ENCODE measurements at places on chromosomes 5 and 9. TPM values are rescaled to one million over a fixed set of nuclear protein-coding genes. Genes with fewer than 3 reads are reported as not detected.

Gene MARVELD2
- 0.21 TPM for total RNA-seq

Gene FIBCD1
- total RNA-seq = 9.0 TPM

- peak; percentile 87 for DNase-seq
Observed at GRCh38 chr9:115590011-115590410, 472.1 kb upstream of the TNC start.

DNA sequence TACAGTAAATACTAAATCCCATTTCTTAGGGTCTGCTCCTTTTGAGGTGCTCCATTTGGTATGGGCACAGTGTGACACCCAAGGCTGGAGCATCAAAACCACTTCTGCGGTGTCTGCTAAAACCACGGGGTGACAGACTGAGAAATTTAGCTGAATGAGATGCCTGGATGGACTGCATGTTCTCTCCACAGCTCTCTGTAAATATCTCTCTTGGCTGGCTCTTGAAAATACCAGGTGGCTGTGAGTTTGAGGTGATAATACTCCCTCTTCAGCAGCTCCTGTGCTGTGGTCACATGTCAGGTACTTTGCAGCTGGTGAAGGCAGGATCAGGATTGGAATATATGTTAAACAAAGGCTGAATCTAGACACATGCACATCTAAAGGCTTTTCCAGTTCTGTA, 93.7 kb upstream of the SIMC1 start:
- no peak for DNase-seq

GRCh38 chr9:116322521-116322920, 168.9 kb downstream of the PAPPA start:
- no peak for DNase-seq

DNA sequence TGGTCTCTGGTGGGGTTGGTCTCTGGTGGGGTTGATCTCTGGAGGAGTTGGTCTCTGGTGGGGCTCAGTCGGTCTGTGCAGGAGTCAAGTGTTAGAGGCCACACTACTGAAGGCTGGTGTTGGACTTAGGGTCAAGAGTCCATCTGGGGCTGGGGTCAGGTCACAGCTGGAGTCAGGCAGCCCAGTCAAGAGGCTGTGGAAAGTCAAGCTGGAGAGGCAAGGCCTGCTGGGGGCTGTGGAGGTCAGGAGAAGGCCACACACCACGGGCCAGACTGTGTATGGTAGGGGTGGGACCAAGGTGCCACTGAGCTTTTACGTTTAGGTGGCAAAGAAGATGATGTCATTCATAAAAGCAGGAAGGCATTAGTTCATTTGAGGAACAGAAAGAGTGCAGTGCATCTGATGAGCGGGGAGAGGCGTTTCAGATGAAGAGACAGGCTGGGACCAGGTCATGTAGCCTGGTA, 16.7 kb upstream of the CD74 start:
- no peak for DNase-seq

DNA sequence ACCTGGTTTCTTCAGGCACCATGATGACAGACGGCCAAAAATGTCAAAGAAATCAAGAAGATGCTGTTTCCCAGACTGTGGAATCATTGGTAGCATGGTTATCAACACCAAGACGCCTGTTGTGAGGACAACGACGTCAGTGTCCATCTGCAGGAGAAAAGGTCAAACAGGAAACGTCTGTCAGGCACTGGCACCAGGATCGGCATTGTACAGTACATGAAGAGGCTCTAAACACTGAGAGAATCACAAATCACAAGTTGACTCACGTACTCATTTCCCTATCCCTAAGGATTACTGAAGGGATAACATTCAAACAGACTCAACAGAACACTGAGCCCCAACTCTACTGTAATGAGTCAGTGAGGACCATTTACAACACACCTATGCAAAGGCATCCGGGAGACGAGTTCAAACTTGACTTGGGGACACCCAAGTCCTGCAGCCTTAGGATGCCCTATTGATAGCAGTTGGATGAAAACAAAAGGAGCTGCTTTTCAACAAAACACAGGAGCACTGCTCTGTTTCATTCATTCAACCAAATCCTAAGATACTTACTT, 21.0 kb downstream of the TSC1 start:
- DNase-seq = no peak

Data from HFFc6 (cell line).